ENCODE measurements at places on chromosomes 2 and 18.

- no peak for DNase-seq
Measured at GRCh38 chr2:63257473-63257872, 206.8 kb downstream of the OTX1 start.

DNA sequence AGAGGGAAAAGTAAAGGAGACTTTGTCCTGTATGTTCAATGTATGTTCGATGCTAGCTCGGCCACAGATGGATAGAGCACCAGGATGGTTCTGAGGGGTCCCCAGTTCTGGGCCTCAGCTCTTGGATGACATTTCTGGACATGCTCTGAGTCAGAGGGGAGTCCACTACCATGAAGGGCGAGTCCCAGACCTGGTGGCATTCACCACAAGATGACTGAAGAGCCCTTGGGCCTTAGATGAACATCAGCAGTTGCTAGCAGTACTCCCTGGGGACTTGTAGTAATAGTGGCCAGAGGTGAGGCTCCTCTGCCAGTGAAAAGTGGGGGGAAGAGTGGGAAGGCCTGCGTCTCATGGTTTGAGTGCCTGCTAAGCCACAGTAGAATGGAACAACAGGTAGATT is 109.5 kb downstream of the GRB14 start:
- no peak for DNase-seq

DNA sequence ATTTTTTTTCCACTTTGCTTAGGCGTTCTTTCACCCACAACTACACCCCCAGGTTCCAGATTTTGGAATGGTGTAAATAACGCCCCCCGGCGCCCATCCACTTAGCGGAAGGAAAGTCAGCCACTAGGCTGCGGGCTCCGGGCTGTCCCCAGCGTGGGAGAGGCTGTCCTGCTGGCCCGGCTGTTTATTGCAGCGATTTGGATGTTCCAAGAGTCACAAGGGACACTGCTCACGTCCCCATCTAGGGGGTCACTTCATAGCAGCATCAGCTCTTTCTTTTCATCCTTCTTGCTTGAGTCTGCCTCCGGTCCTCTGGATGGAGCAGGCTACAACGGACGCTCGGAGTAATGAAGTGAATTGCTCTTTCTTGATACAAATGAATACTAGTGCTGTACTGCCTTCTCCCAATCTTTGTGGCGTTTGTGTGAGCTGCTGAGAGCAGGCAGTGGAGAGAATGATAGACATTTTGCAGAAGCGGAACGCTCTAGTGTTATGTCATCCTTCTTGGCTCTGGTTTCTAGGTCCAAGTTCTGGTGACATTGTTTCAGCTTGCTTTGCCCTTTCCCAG is 50.7 kb upstream of the PAIP2B start:
- DNase-seq = peak; percentile 56

DNA sequence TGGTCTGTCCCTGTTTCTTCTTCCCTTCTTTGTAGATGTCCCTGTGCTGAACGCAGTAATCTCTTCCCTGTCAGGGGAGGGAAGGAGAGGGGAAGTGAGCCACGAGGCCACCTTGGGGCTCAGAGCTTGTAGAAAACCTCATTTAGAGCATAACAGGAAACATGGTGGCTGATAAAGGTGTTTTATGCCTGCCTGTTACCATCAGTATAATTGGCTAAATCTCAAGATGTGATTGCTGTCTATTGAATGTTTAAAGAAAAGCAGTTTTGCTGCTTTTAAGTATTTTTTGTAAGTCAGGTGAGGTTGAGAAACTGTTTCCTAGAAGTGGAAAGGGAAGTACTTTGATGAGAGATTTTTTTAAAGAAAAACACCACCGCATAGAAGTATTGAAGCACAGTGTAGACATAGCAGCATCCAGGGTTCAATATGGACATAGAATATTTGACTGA is 59.7 kb upstream of the PDK1 start:
- DNase-seq = no peak

GRCh38 chr2:143261986-143262385 is 132.8 kb downstream of the ARHGAP15 start:
- no peak for DNase-seq

DNA sequence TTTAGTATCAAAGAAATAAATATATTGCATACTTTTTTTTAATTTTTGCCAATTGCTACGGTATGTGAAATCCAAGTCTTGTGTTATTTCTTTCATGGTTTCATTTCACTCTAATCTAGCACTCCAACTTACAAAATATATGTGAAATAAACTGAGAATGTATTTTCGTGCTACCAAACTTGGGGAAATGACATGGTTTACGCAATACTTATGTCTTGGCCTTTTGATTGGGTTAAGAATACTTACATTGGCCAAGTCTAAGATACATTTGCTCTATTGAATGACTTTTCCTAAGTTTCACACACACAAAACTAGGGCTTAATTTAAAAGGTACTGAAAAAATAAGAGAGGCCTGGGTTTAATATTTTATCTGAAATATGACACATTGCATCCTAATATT is 80.5 kb downstream of the VRK2 start:
- DNase-seq = no peak

GRCh38 chr18:54163453-54163852 is 61.0 kb downstream of the MBD2 start:
- DNase-seq = no peak

DNA sequence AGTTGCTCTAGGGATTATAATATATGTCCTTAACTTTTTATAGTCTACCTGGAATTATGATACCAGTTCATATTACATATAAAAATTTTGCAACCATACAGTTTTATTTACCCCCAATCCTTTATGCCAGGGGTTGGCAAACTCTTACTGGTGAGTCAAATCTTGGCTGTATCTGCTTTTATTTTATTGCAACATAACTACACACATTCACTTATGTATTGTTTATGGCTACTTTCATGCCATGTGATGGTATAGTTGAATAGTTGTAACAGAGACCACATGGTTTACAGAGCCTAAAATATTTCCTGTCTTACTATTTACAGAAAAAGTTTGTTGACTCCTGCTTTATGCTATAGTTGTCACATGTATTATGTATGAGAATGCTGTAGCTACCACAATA is 25.8 kb upstream of the DLX2 start:
- no peak for DNase-seq

- DNase-seq = peak; percentile 82
Measured at GRCh38 chr2:96148410-96149217, 3.4 kb upstream of the DUSP2 start.

- no peak for DNase-seq
Measured at GRCh38 chr2:206728277-206729199, 10.3 kb upstream of the DYTN start.

DNA sequence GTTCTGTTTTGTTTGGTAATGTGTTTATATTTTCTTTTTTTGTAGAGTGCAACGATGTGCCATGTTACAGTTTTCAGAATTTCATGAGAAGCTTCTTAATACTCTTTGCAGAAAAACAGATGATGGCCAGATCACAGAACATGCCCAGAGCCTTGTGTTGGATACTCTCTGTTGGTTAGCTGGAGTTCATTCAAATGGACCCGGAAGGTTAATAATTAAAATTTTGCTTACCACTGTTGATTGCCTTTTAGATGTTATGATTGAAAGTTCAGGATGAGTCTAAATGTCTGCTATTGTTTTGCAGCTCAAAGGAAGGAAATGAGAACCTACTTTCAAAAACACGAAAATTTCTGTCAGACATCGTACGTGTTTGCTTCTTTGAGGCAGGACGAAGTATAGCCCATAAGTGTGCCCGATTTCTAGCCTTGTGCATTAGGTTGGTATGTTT is 85.2 kb downstream of the BIRC6 start:
- no peak for DNase-seq

- DNase-seq = no peak
Measured at GRCh38 chr2:64263315-64263714, 119.1 kb upstream of the PELI1 start.

- DNase-seq = no peak
Measured at GRCh38 chr18:57035590-57035989, 111.3 kb upstream of the BOD1L2 start.

DNA sequence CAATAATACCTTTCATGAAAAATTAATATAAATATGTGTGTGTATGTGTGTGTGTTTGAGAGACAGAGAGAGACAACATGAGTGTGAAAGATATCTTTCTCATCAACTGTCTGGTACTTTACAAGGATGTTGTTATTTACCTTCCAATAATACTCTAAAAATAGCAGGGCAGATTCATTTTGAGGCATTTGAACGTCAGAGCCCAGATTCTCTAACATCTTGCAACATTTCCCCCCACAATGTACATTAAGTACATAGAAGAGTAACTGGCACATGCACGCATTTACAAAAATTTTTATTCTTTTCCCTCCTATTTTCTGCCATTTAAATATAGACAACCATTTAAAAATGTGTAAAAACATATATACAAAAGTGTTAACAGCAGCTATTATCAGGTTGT is 100.9 kb downstream of the PID1 start:
- no peak for DNase-seq

- no peak for DNase-seq
Measured at GRCh38 chr2:184680825-184681224, 82.5 kb downstream of the ZNF804A start.

DNA sequence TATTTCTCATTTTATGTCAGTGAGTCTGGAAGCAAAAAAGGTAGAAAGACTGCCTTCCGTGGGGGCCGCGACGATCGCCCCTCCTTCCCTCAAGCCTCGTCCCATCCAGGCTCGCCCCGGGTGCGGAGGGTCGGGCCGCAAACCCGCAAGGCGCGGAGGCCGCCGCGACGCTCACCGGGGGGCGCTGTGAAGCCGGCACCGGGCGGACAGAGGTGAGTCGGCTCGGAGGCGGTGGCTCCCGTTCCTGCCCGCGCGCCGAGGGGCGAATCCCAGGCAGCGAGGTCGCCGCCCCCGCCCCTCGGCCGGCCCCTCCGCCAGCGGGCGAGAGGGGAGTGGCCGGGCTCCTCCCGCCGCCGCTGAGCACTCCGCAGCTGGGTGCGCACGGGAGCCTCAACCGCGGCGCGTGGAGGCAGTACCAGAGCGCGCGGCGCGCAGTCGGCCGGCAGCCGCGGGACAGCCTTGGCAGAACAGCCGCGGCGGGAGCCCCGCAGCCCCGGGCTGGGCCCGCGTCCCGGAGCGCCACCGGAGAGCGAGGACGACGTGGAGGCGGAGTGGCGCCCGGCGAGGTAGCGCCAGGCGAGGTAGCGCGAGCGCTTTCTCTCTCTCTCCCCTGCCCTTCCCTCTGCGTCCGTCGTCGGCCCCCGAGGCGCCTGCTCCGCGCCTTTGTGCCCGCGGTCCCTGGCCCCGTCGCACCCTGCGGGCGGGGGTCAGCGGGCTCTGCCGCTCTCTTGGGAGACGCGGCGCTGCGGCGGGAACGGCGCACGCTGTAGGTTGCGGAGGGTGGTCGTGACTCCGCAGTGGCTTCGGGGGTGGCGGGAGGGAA is at the start of gene MYO1B:
MYO1B (plus strand) TSS at position 359 of the 823 bp plus-strand sequence. CDS start 31,492 bp downstream, outside the sequence.
- peak; percentile 93 for DNase-seq

DNA sequence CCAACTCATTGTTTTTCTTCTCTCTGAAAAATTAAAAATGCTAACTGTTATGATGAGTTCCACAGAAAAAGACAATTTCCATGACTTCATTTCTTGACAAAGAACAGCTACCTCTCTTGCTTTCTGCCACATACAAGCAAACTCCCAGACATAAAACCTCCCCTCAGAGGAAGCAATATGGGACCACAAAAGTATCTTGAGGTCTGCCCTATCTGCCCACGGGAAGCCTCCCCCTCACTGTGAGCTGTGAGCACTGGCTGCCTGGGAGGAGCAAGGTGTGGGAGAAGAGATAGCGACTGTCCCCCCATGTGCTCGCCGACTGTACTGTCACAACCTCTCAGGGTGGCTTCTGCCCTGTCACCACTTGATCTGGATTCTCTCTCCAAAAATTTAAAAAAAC is 69.7 kb upstream of the NRP2 start:
- DNase-seq = no peak

GRCh38 chr18:46171331-46171730 is 67.1 kb downstream of the HAUS1 start:
- DNase-seq = no peak

GRCh38 chr18:9419956-9420631 is 55.2 kb upstream of the RALBP1 start:
- DNase-seq = no peak

DNA sequence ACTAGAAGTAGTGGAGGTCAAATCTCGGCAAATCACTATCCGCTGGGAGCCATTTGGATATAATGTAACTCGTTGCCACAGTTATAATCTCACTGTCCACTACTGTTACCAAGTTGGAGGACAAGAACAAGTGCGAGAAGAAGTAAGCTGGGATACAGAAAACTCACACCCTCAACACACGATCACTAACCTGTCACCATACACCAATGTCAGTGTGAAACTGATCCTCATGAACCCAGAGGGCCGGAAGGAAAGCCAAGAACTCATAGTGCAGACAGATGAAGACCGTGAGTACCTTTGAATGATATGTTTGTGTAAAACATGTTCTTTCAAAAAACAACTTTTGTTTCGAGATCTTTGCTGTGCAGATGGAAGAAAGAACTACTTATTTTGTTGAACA is 502.6 kb downstream of the PTPRM start:
- no peak for DNase-seq

DNA sequence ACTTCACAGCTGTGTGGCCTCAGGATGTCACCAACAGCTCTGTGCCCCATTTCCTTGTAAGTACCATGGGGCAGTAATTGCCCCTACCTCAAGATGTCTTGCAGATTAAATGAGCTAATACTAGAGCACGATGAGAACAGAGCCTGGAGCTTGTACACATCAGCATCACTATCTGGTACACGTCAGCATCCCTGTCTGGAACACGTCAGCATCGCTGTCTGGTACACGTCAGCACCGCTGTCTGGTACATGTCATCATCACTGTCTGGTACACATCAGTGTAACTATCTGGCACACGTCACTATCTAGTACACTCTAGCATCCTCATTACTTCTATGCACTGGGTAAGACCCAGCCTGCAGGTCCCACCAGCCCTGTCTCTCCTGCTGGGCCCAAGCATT is 37.2 kb downstream of the AQP12A start:
- DNase-seq = no peak

DNA sequence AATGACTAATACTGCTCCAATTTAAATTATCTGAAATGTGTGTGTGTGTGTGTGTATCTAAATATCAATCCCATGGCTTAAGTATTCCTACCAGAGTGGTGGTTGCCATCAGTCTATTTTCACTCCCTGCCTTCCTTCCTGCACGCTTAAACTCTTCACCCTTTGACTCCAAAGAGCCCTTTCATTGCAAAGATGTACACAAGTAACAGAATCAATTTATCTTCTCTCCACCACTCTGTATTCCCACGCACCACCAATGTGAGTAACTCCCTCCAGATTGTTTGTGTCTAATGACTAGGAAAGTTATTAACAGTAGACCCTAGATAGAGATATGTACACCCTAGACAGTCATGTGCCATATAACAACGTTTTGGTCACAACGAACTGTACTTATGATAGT is 42.8 kb downstream of the ARL6IP6 start:
- DNase-seq = no peak

GRCh38 chr2:81250270-81250669 is 945.7 kb upstream of the LRRTM1 start:
- no peak for DNase-seq

- no peak for DNase-seq
Measured at GRCh38 chr2:191222507-191222906, 22.7 kb upstream of the MYO1B start.

GRCh38 chr2:148218326-148219075 is 197.6 kb downstream of the MBD5 start:
- no peak for DNase-seq

Measured in right kidney (tissue), 9 donors.